Renal cortex interstitium (tissue), 15 donors: ENCODE measurements at places on chromosomes 13 and 19. TPM values are rescaled to one million over a fixed set of nuclear protein-coding genes. Genes with fewer than 3 reads are reported as not detected.

DNA sequence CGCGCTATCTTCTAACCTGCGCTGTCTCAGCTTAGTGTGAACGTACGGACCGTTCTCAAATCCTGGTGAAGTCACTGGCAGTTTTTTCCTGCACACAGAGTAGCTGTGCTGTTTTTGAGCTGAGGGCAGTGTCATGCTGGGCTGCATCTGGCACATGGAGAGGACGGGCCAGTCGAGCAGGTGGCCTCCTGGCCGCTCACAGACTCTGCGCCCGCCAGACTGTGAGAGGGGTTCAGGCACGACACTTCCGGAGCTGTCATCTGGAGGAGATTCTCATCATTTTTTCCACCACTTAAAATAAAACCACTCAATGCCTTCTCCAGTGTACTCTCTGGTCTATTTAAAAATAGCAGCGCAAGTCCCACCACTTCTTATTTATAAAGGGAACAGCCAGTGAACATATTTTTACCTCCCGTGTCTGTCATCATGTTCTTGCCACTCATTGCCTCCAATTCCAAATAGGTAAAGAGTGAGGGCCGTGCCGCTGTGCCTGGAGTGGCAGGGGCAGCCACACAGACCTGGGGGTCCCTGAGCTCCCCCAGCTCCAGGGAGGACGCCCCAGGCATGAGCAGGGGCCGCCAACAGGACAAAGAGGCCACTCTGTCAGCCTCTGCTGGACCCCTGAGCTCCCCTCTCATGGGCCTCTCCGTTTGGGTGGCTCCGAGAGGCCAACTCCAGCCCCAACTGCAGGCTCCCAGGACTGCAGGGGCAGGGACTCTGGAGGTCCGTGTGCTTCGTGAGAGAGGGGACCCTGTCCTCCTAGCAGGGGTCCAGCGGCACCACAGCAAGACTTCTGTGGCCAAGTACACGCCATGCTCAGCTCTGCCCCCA, 36.9 kb upstream of the GRTP1 start:
- DNase-seq: no peak

DNA sequence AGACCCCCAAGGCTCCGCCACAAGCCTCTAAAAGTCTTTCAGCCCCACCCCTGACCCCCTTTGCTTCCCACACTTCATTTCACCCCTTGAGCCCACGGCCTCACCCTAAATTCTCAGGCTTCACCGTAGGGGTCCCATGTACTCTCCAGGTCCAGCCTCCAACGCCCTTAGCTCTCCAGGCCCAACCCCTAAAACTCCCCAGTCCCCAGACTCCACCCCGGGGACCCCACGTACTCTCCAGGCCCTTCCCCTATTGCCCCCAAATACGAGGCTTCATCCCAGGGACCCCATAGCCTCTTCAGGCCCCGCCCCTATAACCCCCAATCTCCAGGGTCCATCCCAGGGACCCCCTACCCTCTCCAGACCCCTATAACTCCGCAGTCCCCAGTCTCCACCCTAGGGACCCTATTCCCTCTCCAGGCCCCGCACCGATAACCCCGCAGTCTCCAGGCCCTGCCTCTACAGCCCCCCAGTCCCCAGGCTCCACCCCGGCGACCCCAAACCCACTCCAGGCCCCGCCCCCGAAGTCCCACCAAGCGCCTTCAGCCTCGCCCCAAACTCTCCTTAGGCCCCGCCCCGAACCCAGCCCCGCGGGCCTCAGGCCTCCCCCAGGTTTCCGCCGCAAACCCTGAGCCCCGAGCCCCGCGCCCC, 619 bp downstream of the MED16 start:
- no peak for DNase-seq

Gene DACH1
- polyA plus RNA-seq: 101 TPM

- no peak for DNase-seq
These were observed 8.6 kb downstream of the PTBP1 start for GRCh38 chr19:805600-806550.

DNA sequence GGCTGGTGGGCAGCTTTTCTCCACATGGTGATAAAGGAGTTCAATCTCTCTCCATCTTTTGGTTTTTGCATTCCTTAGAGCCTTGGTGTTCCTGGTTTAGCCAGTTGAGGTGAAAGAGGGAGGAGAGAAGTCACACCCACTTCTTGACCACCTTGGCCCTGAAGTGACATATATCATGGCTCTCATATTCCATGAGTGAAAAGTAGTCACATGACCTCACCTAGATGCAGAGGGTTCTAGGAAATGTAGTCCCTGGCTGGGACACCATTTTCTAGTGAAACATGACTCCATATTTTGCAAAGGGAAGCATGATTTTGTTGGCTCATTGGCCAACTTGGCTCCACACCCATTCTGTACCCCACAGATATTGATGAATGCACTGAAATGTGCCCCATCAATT, 16.1 kb downstream of the ADGRE1 start:
- no peak for DNase-seq

Gene ACP7
- polyA plus RNA-seq: 0.38 TPM

Gene BST2
- 149 TPM for polyA plus RNA-seq
